Stimulated activated CD8-positive, alpha-beta memory T cell treated with anti-CD3 and anti-CD28 coated beads, Interleukin-7, amount 100 ng/mL, for 48 hours (primary cell): ENCODE measurements at places on chromosomes 3 and 15.
A peak's percentile ranks its signal among the peaks of the same experiment; 100 is the strongest.

DNA sequence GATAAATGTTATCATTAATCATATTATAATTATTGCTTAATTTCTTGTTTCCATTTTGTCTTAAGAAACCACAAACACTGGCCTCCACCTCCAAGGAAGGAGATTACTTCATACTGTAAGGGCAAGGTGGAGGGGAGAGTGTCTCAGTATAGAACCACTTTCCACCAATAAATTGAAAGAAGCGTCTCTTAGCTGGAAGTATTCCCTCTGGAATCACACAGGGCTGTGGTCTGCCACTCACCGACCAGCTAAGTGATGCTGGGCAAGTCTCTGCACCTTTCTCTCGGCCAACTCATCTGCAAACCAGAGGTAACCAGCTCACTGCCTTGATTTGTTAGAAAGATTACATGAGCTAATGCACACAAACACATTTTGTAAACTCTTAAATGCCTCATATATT is 63.1 kb downstream of the EIF4E3 start:
- DNase-seq: no peak

DNA sequence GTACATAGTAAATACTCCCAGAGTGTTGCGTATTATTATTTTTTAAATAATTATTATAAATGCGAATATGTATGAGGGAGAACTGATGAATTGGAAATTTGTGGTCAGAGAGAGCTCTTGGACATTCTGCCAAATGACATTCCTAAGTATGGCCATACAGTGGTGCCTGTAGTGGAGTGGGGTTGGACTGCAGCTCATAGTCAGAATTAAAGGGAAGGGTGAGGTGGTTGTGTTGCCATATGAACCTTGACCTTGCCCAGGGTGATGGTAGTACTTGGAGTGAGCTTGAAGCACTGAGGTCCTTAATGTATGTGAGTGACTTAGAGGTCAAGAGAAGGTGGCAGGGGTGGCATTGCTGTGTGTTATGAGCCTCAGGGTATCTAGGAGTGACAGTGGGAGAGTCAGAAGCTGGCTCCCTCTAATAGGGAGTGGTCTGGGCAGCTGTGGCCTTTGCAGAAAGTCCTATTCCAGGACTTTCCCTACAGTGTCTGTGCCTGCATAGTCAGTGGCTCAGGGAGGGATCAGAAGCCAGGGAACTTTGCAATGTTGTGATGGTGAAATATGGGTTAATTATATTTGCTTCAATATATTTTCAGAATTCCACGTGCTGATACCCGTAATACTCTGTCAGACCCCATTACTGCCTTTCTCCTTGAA is 26.2 kb downstream of the PDE8A start:
- DNase-seq: no peak

GRCh38 chr3:157404381-157404780 is 32.3 kb upstream of the PTX3 start:
- no peak for DNase-seq

- no peak for DNase-seq
These were observed 107.1 kb upstream of the PTX3 start for GRCh38 chr3:157329551-157329950.

DNA sequence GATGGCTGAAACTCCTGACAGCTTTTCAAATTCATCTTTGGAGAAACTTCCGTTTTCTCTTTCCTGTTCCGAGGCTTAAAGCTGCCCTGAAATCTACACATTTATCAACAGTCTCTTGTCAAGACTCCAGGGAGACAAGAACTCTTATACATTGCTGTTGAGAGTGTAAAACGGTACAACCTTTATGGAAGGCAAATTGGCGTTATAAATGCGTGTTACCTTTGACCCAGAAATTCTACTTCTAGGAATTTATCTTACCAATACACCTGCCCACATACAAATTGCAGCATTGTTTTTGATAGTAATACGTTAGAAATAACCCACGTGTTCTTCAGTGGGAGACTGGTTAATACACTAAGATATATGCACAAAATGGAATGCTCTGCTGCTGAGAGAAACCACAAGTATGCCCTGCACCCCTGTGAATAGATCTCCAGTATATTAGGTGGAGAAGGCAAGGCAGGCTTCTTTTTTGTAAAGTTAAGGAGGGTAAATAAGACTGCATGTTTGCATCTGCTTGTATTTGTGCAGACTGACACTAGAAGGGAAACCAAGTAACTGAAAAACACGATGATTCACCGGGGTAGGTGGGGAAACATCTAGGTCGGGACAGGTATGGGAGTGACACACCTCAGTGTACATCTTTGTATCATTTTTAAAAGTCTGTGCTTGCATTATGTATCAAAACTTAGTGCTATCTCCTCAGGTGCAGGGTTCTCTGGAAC is 97.5 kb downstream of the IGF1R start:
- no peak for DNase-seq

DNA sequence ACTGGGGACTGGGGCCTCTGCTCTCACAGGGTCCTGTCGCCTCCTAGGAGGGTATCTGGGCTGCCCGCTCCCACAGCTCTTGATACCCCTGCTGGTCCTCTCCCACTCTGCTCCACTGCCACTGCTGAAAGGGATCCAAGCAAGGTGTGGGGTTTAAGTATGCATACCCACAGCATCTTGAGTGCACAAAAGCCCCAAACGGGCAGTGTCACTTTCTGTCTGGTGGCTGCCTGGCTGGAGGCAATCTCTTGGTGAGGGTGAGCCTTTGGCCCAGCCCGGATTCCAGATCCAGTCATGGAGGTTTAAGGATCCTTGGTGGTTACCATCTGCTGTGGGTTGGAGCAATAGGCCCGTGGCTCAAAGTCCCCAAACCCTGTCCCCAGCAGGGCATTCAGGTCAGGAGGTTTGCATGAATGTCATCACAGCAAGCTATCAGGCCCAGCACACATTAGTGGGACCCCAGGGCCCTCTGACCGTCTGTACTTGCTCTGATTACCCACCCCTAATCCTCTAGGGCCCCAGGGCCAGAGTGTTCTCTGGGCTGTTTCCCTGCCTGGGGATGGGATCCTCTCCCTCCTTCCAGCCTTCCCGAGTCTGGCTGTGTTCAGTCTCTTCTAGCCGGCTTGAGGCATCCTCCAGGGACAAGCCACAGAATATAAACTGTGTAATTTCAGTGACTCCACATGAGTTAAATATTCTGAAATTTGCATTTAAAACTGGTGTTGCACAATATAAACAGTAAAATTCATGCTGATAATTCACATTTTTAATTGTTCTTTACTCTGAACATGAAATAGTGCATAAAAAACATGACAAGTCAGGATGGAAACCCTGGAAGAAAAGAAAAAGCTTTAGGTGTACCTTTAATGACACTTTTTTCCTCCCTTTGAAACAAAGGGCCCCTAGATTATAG is 4.9 kb upstream of the TJP1 start:
- no peak for DNase-seq

DNA sequence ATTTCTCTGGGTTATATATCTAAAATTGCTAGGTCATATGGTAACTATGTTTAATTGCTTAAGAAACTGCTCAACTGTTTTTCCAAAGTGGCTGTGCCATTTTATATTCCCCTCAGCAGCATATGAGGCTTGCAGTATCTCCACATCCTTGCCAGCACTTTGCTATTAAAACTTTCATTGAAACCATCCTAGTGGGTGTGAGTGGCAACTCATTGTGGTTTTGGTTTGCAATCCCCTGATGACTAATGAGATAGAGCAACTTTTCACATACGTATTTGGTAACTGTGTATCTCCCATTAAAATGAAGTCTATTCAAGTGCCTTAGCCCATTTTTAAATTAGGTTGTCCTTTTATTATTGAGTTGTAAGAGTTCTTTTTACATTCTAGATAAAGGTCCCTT is 17.3 kb downstream of the KPNA1 start:
- DNase-seq: peak; percentile 30

DNA sequence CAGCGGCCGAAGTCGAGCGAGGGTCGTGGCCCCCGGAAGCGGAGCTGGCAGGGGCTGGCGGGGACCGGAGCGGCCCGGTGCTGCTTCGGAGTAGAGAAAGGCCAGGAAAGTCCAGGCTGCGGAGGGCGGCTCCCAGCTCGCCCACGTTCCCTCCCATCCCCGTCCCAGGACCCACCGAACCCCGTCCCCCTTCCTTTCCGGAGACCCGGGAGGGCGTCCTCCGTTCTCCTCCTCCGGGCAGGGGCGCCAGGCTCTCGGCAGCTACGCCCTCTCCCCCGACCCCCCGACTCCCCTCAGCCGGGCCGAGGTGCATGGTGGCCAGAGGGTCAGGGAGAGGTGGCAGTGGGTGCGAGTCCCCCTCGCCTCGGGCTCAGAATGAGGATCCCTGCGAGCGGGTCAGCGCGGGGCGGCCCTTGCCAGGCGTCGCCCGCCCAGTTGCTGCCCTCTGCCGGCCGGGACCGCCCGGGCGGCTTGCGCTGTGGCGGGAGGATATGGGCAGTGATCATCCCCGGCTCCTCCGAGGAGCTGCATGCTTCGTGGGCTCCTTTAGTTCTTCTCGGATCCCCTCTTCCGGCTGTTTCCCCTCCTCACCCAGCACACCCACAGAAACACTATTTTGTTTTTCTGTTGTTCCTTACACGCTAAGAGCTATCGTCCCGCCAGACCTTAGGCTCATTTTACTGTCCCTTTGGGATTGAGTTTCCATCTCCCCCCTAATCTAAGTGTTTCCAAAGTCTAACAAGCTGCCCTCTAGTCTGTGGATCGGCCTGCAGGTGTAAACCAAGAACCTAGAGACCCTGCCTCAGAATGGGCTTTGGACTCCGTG is 744 bp upstream of the ALDH1A2 start:
- DNase-seq: peak; percentile 19

- DNase-seq: no peak
These were observed 459.4 kb upstream of the TGFBR2 start for GRCh38 chr3:30146978-30147377.
